ENCODE measurements at places on chromosomes 12 and 14.

- no peak for DNase-seq
Measured at GRCh38 chr12:112792301-112792700, 753 bp downstream of the RPH3A start.

- DNase-seq, result no peak
Measured at GRCh38 chr12:59396519-59396918, 199.3 kb upstream of the SLC16A7 start.

- DNase-seq, result no peak
Measured at GRCh38 chr14:105701456-105702274, 175.3 kb downstream of the TMEM121 start.

DNA sequence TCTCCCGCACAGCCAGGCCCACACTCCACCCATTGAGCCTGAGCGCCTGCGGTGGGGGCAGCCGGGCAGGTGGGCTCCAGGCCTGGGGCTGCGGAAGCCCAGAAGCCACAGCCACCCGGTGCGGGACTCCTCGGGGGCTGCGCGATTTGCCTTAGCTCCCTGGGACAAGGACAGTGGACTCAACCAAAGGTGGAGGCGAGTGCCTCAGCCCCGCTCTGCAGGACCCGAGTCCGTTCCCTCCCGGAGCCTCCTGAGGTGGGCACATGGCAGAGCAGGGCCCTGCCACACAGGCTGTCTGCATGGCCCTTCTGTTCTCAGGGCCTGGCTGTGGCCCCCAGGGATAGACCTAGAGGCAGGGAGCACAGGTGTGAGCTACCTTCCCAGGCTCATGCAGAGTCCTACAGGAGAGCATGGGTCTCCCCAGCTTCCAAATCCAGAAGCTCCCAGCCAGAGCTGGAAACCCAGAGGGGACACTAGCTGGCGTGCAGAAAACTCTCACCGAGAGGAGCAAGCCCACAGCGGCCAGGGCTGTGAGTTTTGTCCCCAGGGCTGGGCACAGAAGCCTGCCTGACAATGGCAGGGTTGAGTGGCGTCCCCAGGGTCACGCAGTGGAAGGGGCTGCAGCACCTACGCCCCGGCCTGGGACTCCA, 22.2 kb upstream of the LRTM2 start:
- DNase-seq, result no peak

GRCh38 chr12:61891632-61892031, 368.6 kb upstream of the USP15 start:
- no peak for DNase-seq

- no peak for DNase-seq
Measured at GRCh38 chr12:50110762-50111351, 1.2 kb upstream of the COX14 start.

DNA sequence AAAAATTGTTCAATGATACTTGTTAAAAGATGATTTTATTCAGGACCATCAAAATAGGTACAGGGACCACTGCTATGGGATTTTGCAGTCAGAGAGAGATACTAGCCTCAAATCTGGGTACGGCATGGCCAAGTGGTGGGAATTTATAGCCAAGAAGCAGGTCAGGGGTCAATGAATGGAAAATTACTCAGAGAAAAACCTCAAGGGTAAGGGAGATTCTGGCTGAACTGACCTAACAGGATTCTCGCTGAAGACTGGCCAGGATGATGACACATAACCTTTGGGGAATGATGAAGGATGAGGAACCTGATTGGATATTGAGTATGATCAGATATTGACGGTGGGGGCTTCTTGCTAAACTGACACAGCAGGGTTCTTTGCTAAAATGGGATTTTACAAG, 32.7 kb downstream of the DEPDC4 start:
- DNase-seq, result no peak
